Activated CD8-positive, alpha-beta memory T cell treated with anti-CD3 and anti-CD28 coated beads for 4 hours (primary cell): ENCODE measurements at places on chromosomes 11 and 22.

- no peak for DNase-seq
Observed at GRCh38 chr11:61417670-61418069, 12.1 kb downstream of the CPSF7 start.

DNA sequence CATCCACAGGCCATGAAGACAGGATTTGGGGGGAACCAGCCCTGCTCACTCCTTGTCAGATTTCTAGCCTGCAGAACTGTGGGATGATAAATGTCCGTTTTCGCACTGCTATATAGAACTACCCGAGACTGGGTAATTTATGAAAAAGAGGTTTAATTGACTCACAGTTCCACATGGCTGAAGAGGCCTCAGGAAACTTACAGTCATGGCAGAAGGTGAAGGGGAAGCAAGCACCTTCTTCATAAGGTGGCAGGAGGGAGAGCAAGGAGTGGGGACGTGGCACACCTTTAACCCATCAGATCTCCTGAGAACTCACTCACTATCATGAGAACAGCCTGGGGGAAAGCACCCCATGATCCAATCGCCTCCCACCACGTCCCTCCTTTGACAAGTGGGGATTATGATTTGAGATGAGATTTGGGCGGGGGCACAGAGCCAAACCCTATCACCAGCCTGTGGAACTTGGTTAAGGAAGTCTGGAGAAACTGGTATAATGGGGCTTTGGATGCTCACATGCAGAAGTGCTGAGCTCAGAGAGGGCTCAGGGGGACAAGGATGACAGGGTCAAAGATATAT, 50.7 kb downstream of the MYEOV start:
- no peak for DNase-seq

DNA sequence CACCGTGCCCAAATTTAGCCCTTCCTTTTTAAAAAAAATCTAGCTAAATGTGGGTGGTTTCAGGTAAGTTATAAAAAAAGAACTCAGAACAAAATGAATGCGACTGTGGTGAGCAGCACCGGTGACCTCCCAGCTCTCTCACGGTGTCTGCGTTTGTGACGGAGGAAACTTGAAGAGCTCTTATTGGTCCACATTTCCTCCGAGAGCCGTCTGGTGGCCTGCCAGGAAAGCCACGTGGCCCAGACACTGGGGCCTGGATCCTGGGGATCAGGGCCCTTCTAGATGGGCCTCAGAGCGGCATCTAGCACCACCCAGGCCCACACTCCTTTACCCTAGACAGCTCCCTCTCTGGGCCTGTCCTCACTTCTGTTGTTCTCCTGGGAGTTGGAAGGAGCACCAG, 39.5 kb downstream of the B3GAT1 start:
- no peak for DNase-seq

GRCh38 chr11:62542750-62543567, 3.6 kb downstream of the AHNAK start:
- DNase-seq, result no peak

DNA sequence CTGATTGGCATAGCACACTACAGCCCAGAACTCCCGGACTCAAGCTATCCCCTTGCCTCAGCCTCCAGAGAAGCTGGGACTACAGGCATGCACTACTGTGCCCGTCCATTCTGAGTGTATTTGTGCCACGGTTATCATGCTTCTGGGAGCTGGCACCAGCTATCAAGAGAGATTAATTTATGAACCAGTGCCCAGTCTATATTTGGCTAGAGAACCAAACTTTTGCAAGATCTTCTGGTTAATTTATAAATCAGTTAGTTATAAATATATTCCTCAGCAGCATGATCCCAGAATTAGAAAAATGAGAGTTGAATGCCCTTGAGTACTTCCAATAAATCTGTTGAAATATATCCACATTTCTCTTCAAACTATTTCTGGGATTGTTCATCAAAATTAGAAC, 67.5 kb upstream of the OR5AN1 start:
- DNase-seq, result no peak
